ENCODE measurements at places on chromosomes 11 and 22. TPM values are rescaled to one million over a fixed set of nuclear protein-coding genes. Genes with fewer than 3 reads are reported as not detected.

The OR4D5 gene
- not detected for total RNA-seq

The GLYATL2 gene
- total RNA-seq: not detected

The TEX54 gene
- 0.77 TPM for total RNA-seq

The OR2AG1 gene
- total RNA-seq: not detected

The DAGLA gene
- 0.09 TPM for total RNA-seq

The AGBL2 gene
- total RNA-seq: 5.2 TPM

The LRRC74B gene
- not detected for total RNA-seq

All from T-helper 2 cell treated with Interferon-gamma antibody and Interleukin-4, amounts not matched to agents 100 ng/mL and 5 ng/mL, for 36 hours (primary cell).